PC-3 (cell line): ENCODE measurements at places on chromosomes 2 and 18. TPM values are rescaled to one million over a fixed set of nuclear protein-coding genes. Genes with fewer than 3 reads are reported as not detected.

The CPLX4 gene
- total RNA-seq: not detected in 2 replicates

The RUFY4 gene
- not detected in 2 replicates for total RNA-seq

The TMEM37 gene
- total RNA-seq: 0.26 and 0.40 TPM in 2 replicates

The SPATA3 gene
- not detected in 2 replicates for total RNA-seq

The GREB1L gene
- total RNA-seq: 6.3 and 10.3 TPM in 2 replicates

The ACTG2 gene
- total RNA-seq: 1.6 and 3.8 TPM in 2 replicates

The MAPK4 gene
- not detected in 2 replicates for total RNA-seq

The POTEC gene
- 0.04 TPM in 1 of 2 replicates, not detected in the other for total RNA-seq

The ACMSD gene
- total RNA-seq: not detected in 2 replicates

The DNAH6 gene
- not detected in 2 replicates for total RNA-seq

- DNase-seq: peak; percentile 4
Measured at GRCh38 chr2:230358305-230358704, 31.3 kb downstream of the SP140L start.

DNA sequence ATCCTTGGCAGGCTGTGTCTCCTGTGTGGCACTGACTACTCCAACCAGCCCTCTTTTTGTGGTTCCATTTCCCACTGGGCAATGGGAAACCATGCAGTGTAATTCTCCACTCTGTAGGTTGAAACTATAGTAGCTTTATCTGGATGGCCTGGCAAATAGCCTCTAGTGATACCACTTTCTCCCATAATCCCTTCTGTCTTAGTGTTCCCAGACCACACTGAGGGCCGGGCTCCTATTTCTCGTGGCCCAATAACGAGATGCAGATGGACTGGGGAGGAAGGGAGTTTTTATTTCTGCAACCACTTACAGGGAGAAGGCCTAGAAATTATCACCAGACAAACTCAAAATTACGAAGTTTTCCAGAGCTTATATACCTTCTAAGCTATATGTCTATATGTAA is 24.7 kb downstream of the SKA1 start:
- no peak for DNase-seq

DNA sequence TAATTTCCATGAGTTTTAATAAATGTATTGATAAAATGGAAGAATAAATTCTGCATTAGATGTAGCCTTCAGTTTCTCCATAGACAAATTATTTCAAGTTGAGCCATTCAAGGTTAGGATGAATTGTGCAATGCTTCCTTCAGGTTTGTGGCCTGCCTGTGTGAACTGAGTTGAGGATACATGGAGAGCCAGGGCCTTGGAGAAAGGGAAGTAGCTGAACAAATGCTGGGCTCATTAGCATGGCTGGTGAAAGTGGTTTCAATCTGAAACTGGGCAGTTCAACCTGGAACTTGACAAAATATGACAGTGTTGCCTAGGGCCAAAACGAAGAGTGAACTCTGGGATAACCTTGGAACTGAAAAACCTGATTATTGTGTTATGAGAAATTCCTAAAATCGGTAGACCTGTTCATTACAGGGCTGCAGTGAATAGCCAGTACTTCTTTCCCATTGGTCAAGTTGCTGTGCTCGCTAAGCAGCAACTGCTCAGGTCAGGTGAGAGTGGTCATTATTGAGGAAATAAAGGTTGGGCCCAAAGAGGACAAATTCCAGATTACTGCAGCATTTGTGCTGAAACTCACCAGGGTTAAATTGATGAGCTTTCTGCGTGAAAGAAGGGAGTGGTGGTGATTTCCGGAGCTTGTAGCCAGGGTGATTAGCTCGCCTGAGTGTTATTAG is 12.7 kb downstream of the INPP1 start:
- DNase-seq: no peak

DNA sequence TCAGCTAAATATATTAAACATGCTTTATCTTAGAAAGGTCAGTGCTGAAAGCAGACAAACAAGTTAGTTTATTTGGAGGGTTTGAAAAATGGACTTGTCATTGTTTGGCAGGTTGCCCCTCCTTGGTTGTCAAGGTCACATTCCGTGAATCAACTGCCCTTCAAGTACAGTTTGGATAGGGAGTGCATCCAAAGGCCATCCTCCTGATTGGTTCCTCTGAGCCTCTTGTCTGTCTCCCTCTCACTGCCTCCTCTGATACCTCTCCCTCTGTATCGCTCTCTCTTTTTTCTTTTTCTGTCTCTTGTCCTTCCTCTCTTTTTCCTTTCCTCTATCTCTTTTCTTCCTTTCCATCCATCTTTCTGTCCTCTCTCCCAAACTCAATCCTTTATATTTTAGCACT is 5.4 kb downstream of the ITGAV start:
- peak; percentile 23 for DNase-seq

GRCh38 chr2:232336241-232336736 is 42.3 kb upstream of the ALPP start:
- no peak for DNase-seq

DNA sequence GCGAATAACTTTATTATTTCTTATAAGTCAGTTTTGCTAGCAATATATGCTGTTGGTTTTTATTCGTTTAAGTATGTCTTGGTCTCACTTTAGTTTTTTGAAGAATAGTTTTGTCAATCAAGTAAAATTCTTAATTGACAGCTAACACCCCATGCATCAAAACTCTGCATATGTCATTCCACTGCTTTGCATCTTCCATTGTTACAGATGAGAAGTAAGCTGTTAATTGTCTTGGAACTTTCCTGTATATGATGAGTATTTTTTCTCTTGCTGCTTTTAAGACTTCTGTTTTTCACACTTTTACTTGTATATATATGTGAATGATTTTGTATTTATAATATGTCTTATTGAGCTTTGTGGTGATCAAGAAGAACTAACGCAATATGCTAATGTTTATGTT is 1048.4 kb downstream of the CNTNAP5 start:
- no peak for DNase-seq

GRCh38 chr2:208103616-208104015 is 20.7 kb downstream of the CRYGD start:
- DNase-seq: no peak

DNA sequence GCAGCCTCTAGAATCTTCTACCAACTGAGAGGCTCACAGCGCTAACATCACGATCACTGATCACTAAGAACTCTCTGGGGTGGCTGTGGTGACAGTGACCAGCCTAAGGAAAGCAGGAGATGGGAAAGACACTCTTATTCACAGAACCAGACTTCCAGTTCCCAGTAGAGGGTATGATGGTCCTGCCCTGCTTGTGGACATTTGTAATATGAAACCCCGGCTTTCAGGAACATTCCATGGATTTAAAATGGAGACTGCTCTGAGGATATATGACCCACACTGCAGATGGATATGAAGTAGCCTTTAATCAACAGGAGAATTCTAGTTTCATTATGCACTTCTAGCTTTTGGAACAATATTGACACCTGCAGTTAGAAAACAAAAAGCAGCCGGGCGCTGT is 131.8 kb downstream of the AFF3 start:
- no peak for DNase-seq

- DNase-seq: no peak
Measured at GRCh38 chr18:13006531-13007247, 15.5 kb downstream of the CEP192 start.

DNA sequence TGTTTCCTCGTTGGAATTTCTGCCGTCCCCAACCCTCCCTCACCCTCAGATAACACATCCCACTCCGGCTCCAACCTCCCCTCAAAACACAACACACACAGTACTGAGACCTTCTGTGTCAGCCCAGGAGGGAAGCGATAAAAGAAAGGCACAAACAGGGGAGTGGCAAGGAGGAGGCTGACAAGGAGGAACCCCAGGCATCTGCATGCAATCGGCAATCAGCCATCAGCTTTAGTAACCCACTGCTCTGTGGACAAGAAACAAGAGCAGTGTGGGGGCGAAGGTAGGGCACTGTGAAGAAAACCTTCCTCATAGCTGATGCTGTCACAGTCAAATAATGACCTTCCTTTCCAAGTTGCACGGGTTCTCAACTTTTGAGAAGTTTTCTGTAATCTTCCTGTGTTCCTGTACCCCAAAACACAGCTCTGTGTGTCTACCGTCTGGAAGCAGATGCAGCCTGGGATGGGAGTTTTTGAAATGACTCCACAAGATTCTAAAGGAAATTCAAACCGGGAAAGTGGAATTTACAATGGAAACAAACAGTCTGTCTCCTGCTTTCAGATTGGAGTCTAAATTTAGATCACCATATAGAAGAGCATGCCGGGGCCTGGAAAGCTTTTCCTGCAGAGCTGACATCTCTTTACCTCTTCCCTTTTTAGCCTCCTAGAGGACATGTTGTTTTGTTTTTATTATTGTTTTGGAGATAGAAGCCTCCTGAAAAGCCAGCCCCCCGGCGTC is 16.4 kb upstream of the LPIN2 start:
- no peak for DNase-seq

GRCh38 chr18:37565101-37565976 is at the start of gene CELF4:
TSS of gene CELF4 (minus strand) at chr18:37565798.
- no peak for DNase-seq

DNA sequence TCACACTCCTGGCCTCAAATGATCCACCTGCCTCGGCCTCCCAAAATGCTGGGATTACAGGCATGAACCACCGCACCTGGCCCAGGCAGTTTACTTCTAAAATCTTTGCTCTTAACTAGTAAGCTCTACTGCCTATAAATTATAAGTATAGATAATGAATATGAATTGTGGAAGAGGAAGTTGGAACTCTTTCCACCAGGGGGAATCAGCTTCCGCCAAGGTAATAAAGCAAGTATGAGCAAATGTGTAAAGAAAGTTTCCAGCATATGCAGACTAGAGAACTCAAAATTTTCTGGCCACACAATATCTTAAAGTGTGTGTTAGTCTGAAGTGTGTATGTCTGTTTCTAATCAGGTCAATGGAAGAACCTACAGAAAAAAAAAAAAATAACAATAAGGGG is 68.1 kb downstream of the RMDN2 start:
- DNase-seq: peak; percentile 60

DNA sequence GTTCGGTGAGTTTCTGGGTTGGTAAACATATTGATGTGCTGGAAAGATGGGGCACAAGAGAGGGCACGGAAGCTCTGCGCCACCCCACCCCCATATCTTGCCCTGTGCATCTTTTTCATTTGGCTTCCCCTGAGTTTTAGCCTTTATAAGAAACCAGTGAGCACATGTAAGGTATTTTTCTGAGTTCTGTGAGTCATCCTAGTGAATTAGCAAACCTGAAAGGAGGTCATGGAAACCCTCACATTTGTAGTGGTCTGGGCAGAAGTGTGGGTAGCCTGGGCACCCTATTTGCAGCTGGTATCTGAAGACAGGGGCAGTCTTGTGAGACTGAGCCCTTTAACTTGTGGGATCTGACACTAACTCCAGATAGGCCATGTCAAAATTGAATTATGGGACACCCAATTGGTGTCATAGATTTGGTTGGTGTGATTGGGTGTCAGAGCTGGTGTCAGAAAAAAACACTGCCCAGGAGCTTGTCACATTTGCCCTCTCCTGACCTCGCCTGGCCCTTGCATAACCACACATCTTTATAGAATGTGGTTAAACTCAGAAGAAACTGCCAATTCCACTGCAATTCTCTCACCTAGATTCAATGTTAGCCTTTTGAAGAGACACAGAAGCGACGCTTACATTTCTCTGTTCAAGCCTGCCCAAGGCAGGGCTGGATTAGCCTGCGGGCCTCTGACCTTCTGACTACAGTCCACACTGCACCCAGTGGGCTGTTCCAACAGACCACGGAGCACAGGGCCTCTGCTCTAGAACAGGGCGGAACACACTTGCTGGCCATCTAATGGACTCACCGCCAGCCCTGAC is 12.0 kb upstream of the GALM start:
- DNase-seq: no peak

DNA sequence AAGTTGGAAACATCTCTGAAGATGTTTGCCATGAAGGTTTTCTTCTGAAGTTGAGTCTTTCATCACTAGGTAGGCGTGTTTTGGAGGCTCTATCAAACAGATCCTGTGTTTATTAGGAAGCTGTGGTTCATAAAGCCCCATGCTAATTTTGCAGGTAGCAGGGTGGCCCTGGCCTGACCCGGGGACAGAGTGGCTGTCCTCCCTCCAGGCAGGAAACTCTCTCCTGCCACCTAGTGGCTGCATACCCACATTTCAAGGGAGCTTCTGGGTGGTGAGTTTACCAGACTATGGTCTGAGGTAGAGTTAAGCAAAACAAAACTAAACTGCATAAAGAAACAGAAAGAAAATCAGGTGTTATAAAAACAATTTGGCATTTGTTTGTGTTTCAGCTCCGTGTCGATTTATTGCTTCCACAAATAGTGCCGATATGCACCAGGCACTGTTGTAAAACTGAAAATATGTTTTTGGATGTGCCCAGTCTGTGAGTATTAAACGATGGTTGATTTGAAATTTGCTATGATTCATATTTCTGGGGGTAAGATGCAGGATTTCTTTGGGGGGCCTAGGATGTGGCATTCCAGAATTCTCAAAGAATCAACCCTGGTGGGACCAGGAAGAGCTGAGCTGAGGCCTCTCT is 26.0 kb upstream of the IL37 start:
- peak; percentile 80 for DNase-seq

- DNase-seq: no peak
Measured at GRCh38 chr2:105820691-105821090, 76.0 kb downstream of the NCK2 start.

- DNase-seq: no peak
Measured at GRCh38 chr2:160075171-160075570, 12.8 kb upstream of the PLA2R1 start.

DNA sequence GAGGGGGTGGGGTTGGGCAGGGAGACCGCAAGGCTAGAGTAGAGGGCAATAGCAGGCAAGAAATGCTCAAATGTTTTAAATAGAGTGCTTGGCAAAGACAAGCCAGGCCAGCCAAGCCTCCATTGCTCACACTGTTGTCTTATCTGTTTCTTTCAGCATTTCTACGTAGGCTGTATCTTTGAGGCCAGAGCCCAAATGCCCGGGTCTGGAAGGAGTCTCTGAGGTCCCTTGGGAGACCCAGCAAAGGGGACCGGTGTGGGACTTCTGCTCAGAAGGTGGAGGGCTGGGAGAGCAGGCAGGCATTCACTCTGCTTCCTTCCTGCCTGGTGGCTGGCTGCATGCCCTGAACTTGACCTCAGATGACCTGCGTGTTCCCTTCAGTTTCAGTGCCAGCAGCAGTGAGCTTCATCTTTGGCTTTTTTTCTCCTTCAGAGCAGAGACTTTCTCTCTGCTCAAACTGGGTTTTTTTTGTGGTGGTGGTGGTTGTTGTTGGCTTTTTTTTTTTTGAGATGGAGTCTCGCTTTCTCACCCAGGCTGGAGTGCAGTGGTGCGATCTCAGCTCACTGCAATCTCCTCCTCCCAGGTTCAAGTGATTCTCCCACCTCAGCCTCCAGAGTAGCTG is 13.7 kb upstream of the TET3 start:
- DNase-seq: no peak

GRCh38 chr2:230254152-230254881 is 28.8 kb downstream of the SP140 start:
- DNase-seq: no peak

GRCh38 chr2:234496055-234496834 is 636 bp downstream of the ARL4C start:
- DNase-seq: peak; percentile 56

GRCh38 chr2:124382067-124382618 is 357.1 kb downstream of the CNTNAP5 start:
- no peak for DNase-seq
